Activated naive CD8-positive, alpha-beta T cell treated with anti-CD3 and anti-CD28 coated beads, Interleukin-2, amount 50 U/mL, for 24 hours (primary cell): ENCODE measurements at places on chromosomes 12 and 14.

DNA sequence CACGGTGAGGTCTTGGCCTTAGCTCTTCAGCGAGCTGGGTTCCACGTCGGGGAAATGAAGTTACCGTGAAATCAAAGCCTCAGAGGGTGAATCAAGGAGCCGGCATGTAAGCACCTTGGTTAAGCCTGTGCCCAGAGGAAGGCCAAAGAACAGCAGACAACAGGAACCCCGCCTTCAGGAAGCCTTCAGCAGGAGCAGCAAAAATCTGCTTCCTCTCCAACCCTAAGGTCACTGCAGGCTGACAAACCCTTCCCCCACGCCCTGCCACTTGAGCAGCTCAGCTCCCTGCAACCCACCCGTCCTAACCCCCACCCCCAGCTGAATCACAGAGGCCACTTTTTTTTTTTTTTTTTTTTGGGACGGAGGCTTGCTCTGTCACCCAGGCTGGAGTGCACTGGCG is 72.9 kb upstream of the LTA4H start:
- DNase-seq, result peak; percentile 16

DNA sequence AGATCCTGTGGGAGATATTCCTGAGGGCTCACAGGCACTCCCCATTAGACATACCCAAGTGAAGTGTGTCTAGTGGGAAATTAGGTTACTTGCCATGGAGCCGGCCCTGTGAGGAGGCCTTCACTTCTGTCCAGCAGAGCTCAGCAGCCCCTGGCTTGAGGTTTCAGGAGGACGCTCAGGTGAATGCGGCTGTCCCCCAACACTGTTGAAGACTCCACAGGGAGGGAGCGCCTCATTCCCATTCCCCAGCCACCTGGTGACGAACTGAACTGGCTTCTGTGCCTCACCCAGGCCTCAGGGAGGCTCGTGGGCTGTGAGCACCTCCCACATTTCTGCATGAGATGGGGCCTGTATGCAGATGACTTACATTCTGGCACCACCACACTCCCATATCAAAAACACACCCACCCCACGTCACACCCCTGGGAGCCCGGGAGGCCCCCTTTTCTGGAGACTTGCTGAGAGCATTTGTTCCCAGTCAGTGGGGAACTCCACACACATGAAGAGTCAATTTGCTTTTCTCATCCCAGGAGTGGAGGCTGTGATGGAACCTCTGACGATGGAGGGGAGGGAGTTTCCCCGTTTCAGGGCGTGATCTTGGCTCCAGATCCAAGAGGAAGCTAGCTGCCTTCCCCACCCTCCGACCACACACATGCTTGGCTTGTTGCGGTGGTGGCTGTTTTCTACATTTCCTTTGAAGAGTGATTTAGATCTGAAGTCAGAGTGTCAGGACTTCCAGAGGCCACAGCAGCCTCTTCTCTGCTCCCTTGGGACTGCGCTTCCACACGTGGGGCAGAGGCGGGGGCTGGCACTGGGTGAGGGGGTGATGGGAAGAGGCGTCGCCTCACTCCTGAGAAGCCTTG is 120.7 kb downstream of the ADGRD1 start:
- no peak for DNase-seq

- DNase-seq, result no peak
Observed at GRCh38 chr12:84922693-84923092, 10.1 kb upstream of the SLC6A15 start.

- DNase-seq, result no peak
Observed at GRCh38 chr12:47714826-47715386, 9.1 kb upstream of the RPAP3 start.

- DNase-seq, result peak; percentile 57
Observed at GRCh38 chr12:9649532-9649940, 20.0 kb upstream of the CLEC2D start.

- no peak for DNase-seq
Observed at GRCh38 chr14:36522972-36523715, 3.1 kb upstream of the NKX2-1 start.

- peak; percentile 76 for DNase-seq
Observed at GRCh38 chr12:121579981-121580868, 598 bp downstream of the KDM2B start.

GRCh38 chr14:54700717-54701116 is 133.8 kb downstream of the SAMD4A start:
- no peak for DNase-seq

GRCh38 chr14:32707742-32708500 is 230.8 kb upstream of the NPAS3 start:
- DNase-seq, result no peak

- no peak for DNase-seq
Observed at GRCh38 chr12:130446846-130447654, 109.4 kb downstream of the PIWIL1 start.

GRCh38 chr12:130552483-130552996 is 163.6 kb downstream of the RIMBP2 start:
- DNase-seq, result no peak

DNA sequence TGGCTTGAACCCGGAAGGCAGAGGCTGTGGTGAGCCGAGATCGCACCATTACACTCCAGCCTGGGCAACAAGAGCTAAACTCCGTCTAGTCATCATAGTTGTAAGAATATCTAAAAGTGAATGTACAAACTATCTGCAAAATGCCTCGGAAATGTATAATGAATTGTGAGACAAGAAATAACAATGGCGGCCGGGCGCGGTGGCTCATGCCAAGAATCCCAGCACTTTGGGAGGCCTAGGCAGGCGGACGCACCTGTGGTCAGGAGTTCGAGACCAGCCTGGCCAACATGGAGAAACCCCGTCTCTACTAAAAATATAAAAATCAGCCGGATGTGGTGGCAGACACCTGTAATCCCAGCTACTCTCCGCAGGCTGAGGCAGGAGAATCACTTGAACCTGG is 9.7 kb downstream of the PPP2R5E start:
- no peak for DNase-seq

- DNase-seq, result peak; percentile 25
Observed at GRCh38 chr14:34628681-34629135, 1.2 kb downstream of the SNX6 start.

GRCh38 chr12:24823808-24824515 is 124.9 kb downstream of the BCAT1 start:
- DNase-seq, result no peak

- no peak for DNase-seq
Observed at GRCh38 chr12:85956081-85956480, 82.0 kb downstream of the NTS start.

DNA sequence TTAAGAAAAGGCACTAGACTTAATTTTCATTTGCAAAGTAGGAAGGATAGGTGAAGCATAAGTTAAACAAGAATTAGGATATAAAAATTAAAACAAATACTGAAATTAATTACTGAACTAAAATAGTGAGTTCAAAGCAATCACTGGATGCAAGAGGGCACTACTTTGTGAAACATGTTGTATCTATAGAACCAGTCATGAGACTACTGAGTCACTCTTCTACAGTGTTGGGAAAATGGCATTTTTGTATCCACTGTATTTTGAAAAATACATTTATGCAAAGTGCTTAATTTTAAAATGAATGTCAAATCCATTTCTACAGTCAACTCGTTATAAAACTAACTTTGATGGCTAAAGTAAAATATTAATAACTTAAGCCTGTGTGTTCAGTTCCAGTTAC is 47.9 kb downstream of the SEL1L start:
- no peak for DNase-seq
